Activated CD8-positive, alpha-beta memory T cell treated with anti-CD3 and anti-CD28 coated beads, Interleukin-2, amount 50 U/mL, for 48 hours (primary cell): ENCODE measurements at places on chromosomes 4 and X.

- no peak for DNase-seq
Measured at GRCh38 chrX:37331546-37331945, 17.6 kb upstream of the PRRG1 start.

GRCh38 chrX:154068560-154068959, 29.0 kb downstream of the MECP2 start:
- DNase-seq = no peak

DNA sequence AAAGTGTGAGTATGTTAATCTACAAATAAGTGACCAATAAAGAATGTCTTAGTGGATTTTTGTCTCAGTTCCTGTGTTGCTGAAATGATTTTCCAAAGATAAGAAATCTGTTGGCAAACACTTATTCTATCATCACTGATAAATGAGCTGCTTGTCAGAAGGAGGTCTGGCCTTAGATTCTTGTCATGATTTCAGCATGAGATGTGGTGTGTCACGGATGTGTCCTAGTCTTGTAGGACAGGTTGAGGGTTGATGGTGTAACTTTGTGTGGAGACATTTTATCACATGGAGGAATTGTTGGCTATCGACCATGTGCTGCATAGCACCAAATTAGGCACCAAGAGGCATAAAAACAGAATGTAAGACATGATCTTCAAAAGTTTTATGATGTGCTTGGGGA, 31.8 kb upstream of the LIMCH1 start:
- no peak for DNase-seq

DNA sequence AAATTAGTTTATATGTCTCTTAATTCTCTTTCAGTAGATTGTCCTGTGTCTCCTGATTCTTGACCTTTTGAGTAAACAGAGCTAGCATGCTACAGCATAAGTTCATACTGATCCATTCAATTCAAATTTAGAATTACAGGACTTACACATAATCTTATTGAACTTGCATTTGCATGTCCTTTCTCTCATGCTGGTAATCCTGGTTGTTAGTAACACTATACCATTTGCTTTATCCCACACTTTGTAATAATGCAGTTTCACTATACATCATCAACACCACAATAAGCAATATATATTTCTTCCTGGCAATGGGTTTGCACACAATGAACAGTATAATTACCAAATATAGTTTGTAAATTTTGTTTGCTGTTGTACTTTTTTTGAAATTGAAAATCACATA, 937.2 kb upstream of the GRID2 start:
- DNase-seq = no peak

- no peak for DNase-seq
Measured at GRCh38 chr4:3248811-3249661, at the start of gene MSANTD1. Gene MSANTD1 (plus strand): TSS chr4:3249159. CDS start chr4:3249223, 64 bp downstream.

GRCh38 chr4:6472008-6472386, 417 bp downstream of the PPP2R2C start:
- peak; percentile 46 for DNase-seq

DNA sequence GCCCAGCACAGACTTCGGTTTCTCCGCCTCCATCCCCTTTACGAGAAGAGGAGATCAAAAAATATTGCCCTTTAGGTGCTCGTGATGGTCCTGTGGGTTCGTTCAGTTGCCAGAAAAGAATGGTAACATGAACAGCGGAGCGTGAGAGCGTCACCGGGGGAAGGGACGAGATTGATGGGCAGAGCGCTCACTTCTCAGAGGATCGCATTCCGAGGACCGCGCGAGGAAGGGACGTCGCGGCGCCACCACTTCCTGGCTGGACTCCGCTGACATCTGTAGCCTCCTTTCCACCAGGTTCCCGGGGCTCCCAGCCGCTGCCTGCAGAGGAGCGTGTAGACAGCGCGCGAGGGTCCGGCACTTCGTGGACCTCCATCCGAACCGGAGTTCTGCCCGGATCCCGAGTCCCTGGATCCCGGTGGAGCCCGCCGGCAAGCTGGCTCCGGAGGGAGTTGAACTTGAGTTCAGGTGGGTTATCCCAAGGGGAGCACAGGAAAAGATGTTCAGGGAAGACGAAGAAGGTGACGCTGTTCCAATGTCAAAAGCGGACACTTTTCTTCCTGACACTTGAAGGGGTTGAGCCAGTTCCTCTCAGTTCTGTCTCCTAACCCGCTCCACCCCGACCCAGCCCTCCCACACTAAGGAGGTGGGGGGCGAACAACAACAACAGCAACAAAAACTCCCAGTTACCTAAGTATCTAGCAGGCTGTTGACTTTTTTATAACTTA, 484 bp downstream of the GALNTL6 start:
- no peak for DNase-seq

- no peak for DNase-seq
Measured at GRCh38 chr4:172404676-172405075, 591.5 kb downstream of the GALNTL6 start.

- DNase-seq = no peak
Measured at GRCh38 chr4:155866177-155866576, at the start of gene ASIC5. Gene ASIC5 (minus strand): TSS chr4:155866277. CDS start chr4:155866226, 51 bp downstream.

GRCh38 chrX:41317477-41318208, 16.3 kb upstream of the DDX3X start:
- DNase-seq = no peak

- no peak for DNase-seq
Measured at GRCh38 chrX:16136080-16136479, 12.7 kb downstream of the GRPR start.

GRCh38 chr4:4845027-4845426, 14.4 kb upstream of the MSX1 start:
- DNase-seq = no peak

- peak; percentile 53 for DNase-seq
Measured at GRCh38 chr4:57110640-57111511, 691 bp upstream of the IGFBP7 start.
